ENCODE measurements at places on chromosomes 1 and 21. TPM values are rescaled to one million over a fixed set of nuclear protein-coding genes. Genes with fewer than 3 reads are reported as not detected.

AMY1B gene
- total RNA-seq = not detected

CASQ2 gene
- total RNA-seq = 2.3 TPM

GPR25 gene
- total RNA-seq = 0.19 TPM

HMCN1 gene
- 2.7 TPM for total RNA-seq

CLCNKB gene
- total RNA-seq = 60.6 TPM

CD5L gene
- 0.19 TPM for total RNA-seq

IL24 gene
- total RNA-seq = not detected

SHISA4 gene
- 10.4 TPM for total RNA-seq

PALMD gene
- 25.2 TPM for total RNA-seq

FNDC5 gene
- total RNA-seq = 0.35 TPM

CLCA1 gene
- total RNA-seq = not detected

ZNF648 gene
- total RNA-seq = not detected

OR2T4 gene
- not detected for total RNA-seq

KCNJ15 gene
- 142 TPM for total RNA-seq

AKR7A3 gene
- 6.2 TPM for total RNA-seq

CHI3L1 gene
- 49.5 TPM for total RNA-seq

KRTAP11-1 gene
- not detected for total RNA-seq

SERINC2 gene
- 126 TPM for total RNA-seq

FCRL2 gene
- total RNA-seq = 2.5 TPM

OR14K1 gene
- not detected for total RNA-seq

IRF6 gene
- 37.1 TPM for total RNA-seq

RHD gene
- total RNA-seq = not detected

USH2A gene
- 0.06 TPM for total RNA-seq

MIER1 gene
- 47.6 TPM for total RNA-seq

PLD5 gene
- 0.47 TPM for total RNA-seq

CD1D gene
- 3.2 TPM for total RNA-seq

HES3 gene
- total RNA-seq = not detected

THEM5 gene
- total RNA-seq = not detected

PLA2G2D gene
- 1.1 TPM for total RNA-seq

L1TD1 gene
- 0.16 TPM for total RNA-seq

MAN1C1 gene
- 31.7 TPM for total RNA-seq

SLAMF6 gene
- total RNA-seq = 5.5 TPM

HPCAL4 gene
- 5.2 TPM for total RNA-seq

MX2 gene
- total RNA-seq = 11.7 TPM

CCDC17 gene
- 3.0 TPM for total RNA-seq

TRABD2B gene
- 62.0 TPM for total RNA-seq

CD1B gene
- 0.60 TPM for total RNA-seq

MFSD2A gene
- total RNA-seq = 10.5 TPM
